ENCODE measurements at places on chromosomes 12 and 14.
A peak's percentile ranks its signal among the peaks of the same experiment; 100 is the strongest.

DNA sequence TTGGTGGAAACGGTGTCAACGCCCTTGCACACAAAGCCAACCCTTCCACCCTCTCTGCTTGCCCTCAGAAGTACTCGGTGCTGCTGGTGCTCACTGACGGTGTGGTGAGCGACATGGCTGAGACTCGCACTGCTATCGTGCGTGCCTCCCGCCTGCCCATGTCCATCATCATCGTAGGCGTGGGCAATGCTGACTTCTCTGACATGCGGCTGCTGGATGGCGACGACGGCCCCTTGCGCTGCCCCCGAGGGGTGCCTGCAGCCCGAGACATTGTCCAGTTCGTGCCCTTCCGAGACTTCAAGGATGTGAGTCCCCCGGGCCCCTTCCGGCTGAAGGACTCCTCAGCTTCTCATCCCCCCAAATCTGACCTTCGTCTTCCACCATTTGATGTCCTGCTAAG is 5.7 kb downstream of the CPNE6 start:
- DNase-seq: no peak

DNA sequence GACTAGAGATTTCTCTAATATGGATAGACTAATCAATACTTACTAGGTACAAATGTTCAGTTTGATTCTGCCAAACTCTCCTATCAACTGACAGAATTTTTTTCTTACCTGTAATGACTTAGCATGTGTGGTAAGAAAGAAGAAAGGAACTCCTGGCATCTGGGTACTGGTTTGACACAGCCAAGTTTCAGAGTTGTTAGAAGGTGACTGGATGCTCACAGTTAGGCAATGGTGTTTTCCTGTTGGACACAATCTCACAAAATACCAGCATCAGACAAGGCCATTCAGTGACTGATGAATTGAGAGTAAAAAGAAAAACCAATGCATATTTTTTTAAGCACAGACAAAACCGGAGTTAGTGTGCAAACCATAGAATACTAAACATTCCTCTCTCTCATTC is 4.2 kb downstream of the MUCL1 start:
- DNase-seq: no peak

- peak; percentile 64 for DNase-seq
Measured at GRCh38 chr12:110245369-110245772, 35.7 kb upstream of the ATP2A2 start.

DNA sequence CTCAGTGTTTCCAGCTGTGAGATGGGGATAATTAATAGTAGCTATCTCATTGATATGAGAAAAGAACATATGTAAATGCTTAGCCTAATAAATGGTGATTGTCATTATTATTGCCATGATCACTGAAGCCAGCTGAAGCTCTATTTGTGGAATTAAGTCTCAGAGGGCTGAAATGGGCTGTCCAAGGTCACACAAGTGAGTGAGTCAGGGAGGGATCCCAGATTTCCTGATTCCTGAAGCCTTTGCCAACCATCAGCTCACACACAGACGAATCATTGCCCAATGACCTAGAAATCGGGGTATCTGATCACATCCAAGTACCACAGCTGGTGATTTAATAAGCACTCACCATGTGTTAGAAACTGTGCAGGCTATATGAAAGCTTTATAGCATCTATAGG is 21.6 kb upstream of the TMEM229B start:
- DNase-seq: no peak

- DNase-seq: no peak
Measured at GRCh38 chr12:122725452-122726079, 5.1 kb downstream of the HCAR1 start.

DNA sequence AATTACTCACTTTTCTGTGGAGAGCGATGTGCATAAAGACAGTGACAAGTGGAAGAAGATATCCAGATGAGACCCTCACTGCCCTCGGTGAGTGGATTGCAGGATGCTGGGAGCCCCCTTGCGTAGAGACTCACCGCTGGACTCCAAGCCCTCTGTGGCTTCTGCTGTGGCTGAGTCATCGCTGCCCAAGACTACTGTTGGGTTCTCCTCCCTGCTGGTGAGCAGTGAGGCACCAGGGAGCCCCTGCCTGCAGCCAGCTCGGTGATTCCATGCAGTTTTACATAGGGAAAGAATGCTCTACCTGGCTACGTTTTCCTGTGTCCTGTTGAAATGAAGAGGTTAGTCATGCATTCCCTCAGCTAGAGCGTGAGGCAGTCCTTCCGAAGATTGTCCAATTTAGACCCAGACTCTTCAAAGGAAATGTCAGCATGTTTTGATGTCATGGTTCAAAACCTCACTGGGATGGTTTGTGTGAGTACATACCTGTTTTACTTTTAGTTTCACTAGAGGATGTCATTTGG is 28.2 kb downstream of the TRAF3 start:
- peak; percentile 85 for DNase-seq

DNA sequence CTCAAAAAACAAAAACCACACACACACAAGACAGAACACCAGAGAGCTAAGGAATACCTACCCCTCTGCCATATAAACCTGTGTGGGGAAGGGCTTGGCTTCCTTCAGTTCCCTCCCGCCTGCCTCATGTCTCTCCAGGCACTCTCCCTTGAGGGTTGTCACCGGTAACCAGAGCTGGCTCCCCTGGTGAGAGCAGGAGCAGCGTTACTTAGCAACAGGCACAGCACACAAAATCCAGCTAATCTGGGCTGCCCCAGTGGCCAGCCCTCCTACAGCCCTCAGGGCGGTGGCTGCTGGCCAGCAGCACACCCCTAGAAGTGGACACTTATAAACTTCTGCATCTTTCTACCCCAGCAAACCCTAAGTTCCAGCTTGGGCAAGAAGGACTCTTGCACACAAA is 21.6 kb upstream of the NR4A1 start:
- no peak for DNase-seq

- no peak for DNase-seq
Measured at GRCh38 chr12:104484079-104484478, 27.3 kb downstream of the CHST11 start.

DNA sequence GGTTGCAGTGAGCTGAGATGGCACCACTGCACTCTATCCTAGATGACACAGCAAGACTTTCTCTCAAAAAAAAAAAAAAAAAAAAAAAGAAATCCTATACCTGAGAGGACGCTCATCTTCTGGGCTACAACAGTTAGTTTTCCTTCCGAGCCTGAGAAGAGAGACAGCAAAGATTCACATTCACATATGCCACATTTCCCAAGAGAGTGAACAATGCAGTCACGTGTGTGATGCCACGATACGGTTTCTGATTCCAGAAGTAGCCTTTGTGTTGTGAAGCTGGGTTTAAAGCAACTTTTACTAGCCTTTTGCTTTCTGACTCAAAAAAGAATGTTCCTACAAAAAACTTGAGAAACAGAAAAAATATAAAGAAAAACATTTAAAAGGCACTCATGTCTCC is 19.5 kb downstream of the GCN1 start:
- DNase-seq: no peak

GRCh38 chr14:89325299-89325883 is 91.6 kb downstream of the FOXN3 start:
- DNase-seq: no peak

- no peak for DNase-seq
Measured at GRCh38 chr14:42173206-42173605, 566.5 kb downstream of the LRFN5 start.

DNA sequence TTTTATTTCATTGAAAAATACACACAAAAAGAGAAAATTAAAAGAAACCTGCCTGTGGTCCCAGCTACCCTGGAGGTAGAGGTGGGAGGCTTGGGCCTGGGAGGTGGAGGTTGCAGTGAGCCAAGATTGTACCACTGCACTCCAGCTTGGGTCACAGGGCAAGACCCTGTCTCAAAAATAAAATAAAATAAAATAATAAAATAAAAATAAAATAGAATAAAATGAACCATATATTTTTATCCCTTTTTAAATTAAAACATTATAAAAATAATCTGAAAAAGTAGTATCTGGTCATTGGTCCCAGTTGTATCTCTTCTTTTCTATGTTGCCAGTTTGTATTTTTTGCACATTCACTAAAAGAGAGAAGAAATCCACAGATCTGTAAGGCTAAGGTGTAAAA is 16.7 kb upstream of the FAM234B start:
- no peak for DNase-seq

DNA sequence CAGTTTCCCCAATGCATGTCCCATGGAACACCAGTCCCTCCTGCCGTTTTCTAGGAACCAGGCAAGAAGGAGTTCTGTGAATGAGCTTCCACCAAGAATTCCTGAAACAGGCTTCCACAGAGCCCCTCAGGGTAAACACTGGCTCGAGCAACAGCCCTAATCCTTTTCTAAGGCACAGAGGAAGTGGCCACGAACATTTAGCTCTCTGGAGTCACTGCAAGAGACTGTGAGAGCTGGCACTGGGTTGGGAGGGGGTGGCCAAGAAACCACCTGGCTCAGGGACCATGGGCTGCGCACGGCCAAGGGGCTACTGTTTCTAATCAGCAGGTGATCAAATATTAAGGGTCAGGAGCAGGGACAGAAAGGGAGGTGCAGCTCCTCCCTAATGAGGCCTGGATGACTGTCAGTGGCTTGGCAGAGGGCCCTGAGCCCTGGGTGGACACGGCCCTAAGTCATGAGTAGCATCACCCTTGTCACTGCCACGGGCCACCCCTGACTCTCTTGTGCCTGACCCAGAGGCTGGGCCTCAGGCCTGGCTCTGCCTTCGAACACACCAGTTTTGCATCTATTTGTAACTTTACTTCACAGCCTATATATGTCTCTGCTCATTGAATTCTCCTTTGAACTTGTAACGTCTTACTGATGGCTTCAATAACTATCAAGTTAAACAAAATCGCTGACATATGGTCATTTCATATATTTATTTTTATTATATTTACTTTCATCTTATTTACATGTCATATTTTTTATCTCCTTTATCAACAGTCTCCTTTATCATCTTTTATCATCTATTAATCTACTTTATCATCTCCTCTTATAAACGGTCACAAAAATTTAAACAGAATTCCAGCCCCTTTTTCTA is 154.0 kb downstream of the DICER1 start:
- DNase-seq: no peak

DNA sequence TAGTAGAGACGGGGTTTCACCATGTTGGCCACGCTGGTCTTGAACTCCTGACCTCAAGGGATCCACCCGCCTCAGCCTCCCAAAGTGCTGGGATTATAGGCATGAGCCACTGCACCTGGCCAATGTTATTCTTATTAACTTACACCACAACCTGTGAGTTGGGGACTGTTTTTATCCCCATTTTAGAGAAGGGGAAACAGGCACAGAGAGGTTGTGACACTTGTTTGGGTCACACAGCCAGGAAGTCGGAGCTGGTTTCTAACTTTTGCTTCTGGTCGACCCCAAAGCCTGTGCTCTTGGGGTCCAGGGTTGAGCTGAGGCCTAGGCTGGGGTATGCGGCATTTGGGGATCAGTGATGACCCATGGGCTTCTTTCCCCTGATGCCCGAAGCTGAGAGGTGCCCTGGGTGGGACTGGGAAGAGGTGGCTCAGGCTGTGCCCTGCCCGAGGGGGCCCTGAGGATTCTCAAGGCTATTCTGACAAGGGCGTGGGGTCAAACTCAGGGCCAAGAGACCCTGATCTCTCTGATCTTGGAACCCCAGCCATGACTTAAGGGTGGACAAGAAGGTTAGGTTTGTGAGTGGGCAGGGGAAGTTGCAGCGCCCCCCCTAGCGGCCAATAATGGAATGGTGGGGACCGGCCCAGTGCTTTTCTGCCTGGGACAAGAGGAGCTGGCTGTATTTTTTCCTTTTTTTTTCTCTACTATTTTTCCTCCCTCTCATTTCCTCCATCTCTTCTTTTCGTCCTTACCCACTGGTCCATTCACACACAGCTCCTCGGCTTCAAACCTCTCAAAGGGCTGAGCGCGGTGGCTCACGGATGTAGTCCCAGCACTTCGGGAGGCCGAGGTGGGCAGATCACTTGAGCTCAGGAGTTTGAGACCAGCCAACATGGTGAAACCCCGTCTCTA is 3.0 kb downstream of the SDSL start:
- peak; percentile 62 for DNase-seq

DNA sequence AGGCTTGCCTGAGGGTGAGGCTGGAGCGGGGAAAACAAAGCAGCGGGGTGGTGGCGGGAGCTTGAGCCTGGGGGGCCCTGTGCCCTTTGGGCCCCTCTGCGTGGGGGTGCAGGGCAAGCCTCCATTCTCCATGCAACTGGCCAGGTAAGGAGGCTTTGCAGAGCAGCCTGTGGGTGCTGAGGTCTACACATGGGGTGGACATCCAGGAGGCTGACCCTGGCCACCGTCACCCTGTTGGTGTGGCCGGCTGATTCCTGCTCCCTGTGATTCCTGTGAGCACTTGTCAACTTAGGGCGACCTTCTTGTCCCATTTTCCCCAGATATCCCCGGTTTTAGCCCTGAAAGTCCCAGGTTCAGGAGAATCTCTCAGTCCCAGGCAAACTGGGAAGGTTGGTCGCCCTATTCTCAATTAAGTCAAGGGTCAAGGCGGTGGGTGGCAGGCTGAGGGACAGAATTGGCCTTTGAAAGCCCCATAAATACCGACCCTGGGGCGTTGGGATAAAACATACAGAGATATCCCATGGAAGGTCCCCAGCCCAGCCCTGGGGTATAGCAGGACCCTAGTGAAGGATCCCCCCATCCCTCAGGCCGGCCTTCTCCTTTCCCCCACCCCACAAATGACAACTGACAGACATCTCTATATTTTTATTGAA is 70.5 kb downstream of the PRIMA1 start:
- peak; percentile 28 for DNase-seq

GRCh38 chr12:91172096-91172495 is 10.5 kb downstream of the DCN start:
- no peak for DNase-seq

GRCh38 chr12:93879476-93880421 is 202.6 kb downstream of the CRADD start:
- DNase-seq: no peak

- no peak for DNase-seq
Measured at GRCh38 chr14:94921456-94921855, 151.5 kb upstream of the GSC start.

GRCh38 chr12:57118711-57119271 is 7.6 kb upstream of the STAT6 start:
- no peak for DNase-seq

GRCh38 chr12:70590051-70590450 is 47.2 kb downstream of the PTPRB start:
- peak; percentile 64 for DNase-seq

- DNase-seq: no peak
Measured at GRCh38 chr12:29159661-29160060, 10.6 kb downstream of the FAR2 start.

DNA sequence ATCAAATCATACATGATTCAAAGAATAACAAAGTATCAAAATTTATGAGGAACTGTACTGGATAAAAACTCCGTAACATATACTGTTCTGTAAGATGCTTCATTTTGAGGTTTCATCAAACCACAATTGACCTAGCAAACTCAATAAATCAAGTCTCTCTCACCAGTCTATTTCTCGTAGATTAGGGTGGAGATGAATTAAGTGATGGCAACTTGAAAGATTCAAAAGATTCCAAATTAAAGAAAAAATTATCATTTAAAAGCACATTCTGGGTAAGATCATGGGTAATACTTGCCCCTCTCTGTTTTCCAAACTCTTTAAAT is 74.4 kb downstream of the PAPLN start:
- DNase-seq: no peak

DNA sequence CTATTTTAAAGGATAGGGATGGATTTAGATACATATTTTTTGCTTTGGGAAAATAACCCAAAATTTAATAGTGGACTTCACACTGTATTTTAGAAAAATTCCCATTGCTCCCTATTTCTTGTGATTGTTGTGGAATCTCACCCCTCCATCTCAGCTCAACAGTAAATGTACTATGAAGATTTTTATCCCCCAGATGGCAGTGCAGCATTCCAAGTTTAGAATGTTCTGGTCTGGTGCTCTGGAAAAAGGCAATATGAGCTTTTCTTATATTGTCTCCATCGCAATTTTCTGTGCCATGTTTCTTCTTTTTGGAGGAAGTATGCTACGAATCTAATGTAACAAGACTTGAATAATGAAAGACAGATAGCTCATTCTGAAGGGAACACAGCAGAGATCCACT is 471.7 kb upstream of the SYT1 start:
- DNase-seq: no peak
